ENCODE measurements at places on chromosomes 11 and 22.
A peak's percentile ranks its signal among the peaks of the same experiment; 100 is the strongest.

DNA sequence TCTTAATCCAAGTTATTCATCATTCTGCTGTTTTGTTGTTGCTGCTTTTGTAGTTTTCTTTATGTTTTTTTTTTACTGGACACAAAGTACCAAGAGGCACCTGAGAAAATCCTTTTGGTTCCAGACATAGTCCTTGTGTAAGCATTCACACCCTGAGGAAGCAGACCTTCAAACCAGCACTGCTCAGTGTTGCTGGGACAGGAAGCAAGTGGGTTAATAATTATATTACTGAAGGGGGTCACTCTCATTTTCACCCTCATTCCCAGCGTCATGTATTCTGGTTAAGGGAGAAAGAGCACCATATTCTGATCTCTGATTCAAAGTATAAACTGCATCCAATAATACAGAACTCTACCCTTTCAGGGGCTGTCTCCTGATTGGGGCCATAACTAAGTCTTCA, 5.9 kb upstream of the ALKBH3 start:
- no peak for DNase-seq

- peak; percentile 23 for DNase-seq
Observed at GRCh38 chr11:86497310-86497709, 122.6 kb downstream of the CCDC81 start.

DNA sequence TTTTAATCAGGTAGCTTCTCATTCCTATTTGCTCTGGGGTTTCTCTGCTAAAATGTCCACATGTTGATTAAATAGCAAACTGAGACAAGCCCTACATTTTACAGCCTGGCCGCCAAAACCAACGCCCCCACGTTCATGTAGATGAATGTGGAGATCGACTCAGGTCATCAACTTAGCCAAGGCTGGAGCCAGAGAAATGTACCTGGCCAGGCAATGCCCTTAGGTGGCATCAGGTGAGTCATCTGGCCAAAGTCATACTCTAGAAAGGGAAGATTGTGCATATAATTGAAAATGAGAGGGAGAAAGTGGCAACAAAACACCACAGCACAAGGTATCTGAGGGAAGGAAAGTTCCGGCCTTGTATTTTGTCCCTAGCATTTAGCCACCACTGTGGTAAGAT, 37.1 kb upstream of the CCDC89 start:
- DNase-seq = no peak

DNA sequence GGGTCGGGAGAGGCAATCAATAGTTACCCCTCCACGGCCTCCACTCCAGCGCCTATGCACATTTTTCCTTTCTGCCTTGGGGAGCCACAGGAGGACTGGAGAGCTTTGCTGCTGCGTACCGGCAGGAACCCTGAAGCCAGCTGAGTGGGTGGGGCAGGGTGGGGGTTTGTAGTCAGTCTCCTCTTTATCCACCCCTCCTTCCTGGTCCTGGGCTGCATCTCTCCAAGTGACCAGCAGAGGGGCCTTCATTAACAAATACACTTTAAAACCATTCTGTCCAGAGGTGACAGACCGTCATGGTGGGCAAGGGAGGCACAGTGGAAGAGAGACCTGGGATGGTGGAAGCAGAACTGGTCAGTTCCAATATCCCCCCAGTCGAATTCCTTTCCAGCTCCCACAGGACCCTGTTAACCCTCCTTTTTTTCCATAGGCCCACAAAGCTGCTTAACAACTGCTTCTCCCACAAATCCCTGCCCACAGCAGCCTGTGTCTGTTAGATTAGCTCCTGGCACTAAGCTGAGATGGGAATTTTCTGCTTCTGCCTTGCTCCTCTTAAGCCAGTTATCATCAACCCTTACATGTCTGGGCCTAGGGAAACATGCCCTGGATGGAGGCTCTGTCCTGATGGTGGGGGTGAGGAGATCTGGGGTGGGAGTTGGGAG, 3.9 kb upstream of the ABCG4 start:
- DNase-seq = peak; percentile 86

GRCh38 chr11:17766590-17766989, 32.0 kb downstream of the KCNC1 start:
- DNase-seq = no peak

DNA sequence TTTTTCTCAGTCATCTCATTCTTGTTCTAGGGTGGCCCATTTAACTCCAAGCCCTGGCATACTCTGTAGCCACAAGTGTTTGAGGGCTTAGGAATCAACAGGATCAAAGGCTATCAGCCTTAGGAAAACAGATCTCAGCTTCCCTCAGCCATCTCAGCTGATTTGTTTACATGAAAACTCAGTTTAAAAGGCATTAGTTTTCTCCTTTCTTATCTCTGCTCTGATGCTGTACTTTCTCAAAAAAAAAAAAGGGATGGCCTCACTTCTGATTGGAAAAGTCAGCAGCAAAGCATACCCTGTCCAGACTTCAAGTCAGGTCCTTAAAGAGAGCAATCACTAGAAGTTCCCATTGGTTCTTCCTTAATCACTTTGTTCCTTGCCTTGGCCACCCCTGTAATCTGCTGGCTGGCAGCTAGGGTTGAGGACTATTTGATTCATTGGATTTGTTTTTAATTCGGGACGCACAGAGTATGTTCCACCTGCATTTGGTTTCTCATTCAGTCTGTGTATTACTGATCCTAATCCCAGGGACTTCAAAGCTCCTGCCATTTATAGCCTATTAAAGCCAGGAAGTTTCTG, 102.8 kb downstream of the EXT2 start:
- no peak for DNase-seq

DNA sequence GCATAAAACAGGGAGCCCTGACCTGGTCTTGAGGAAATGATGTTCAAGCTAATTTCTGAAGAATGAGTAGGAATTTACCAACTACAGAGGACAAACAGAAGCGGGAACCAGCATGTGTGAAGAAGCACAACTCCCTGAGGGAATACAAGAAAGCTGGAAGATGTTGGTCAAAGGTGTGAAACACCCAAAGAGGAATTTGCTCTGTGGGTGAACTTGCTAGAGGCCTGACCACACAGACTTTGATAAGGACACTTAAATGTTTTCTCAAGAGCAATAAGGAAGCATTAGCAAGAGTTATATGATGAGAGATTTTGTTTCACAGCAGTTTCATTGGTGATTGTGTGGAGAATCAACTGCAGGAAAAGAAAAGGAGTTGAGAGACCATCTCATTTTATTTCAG, 17.6 kb downstream of the SLC5A12 start:
- DNase-seq = no peak

- DNase-seq = no peak
Observed at GRCh38 chr11:41289408-41289807, 170.0 kb downstream of the LRRC4C start.

GRCh38 chr11:108726077-108726800, 61.4 kb downstream of the DDX10 start:
- no peak for DNase-seq

- peak; percentile 96 for DNase-seq
Observed at GRCh38 chr22:37674951-37675929, at the start of gene LGALS1. TSS of gene LGALS1 (plus strand) at chr22:37675636. CDS start at chr22:37675703, 67 bp downstream.

DNA sequence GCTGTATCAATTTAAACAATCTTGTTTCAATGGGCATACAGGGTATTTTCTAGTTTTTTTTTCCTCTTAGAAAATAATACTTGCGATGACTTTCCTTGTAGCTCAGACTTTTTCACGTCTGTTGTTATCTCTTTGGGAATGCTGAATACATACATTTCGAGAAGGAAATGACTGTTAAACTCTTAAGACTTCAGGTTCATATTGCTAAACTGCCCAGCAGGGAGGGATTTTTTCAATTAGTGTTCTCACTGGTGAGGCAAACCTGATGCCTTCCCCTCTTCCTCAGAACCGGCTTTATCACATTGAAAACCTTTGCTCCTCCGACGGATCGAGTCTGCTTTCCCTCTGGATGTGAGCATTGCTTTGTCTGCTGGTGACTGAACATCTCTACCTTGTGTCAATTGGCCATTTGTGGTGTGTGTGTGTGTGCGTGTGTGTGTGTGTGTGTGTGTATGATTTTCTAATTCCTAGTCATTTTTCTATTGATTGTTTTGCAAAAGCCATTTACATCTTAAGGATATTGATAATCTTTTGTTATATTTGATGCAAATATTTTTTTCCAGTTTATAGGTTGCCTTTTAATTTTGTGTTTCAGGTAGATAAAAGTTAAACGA, 6.6 kb downstream of the NEAT1 start:
- DNase-seq = peak; percentile 3

- no peak for DNase-seq
Observed at GRCh38 chr22:35208003-35208402, 49.3 kb upstream of the HMGXB4 start.

- DNase-seq = peak; percentile 69
Observed at GRCh38 chr22:31075961-31076360, 5.2 kb upstream of the SMTN start.

DNA sequence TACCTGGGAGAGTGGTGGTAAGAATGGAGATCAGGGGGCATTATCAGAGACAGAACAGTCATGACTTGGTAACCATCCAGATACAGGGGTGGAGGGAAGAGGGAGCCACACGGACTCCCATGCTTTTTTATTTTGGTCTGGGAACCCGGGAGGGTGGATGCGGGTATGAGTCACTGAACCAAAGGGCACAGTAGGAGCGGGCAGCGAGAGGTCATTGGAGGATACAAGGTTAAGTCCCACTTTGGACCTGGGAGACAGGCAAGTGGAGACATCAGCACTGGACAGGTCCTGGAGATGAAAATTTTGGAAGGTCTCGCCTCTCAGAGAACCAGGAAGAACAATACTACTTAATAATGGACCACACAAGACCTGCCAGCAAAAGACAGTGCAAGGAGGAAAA, 6.7 kb downstream of the HDHD5 start:
- DNase-seq = no peak

- DNase-seq = no peak
Observed at GRCh38 chr22:20646906-20647305, 127.0 kb upstream of the SERPIND1 start.

DNA sequence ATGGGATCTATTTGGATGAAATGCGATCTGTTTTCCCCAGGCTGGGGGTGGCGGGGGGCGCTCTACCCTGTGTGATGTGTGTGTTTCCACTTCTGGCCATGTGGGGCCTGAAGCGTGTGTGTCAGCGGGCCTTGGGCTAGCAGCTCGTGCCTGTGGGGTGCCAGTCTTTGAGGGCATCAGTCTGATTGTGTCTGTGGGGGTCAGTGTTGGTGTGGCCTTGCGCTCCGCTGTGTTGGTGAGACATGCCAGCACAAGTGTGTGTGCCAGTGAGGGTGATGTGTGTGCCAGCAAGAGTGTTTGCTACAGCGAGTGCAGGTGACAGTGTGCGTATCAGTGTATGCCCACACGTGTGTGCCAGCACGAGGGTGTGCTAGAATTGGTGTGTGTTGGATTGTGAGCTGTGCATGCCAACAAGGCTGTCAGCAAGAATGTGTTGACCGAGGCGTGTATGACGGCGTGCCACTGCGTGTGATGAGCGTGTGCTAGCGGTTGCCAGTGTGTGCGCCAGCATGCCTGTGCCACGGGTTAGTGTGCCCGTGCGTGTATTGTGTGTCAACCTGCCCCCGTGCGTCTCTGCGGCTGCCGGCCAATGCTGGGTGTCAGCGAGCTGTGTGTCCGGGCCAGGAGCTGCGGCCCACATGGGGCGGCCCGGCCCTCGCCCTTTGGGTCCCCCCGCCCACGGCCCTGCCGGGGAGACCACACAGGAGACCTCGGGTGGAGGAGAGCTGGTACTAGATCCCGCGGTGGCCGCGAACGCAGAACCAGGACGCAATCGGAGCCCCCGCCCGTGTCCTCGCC, 519 bp downstream of the ARRB1 start:
- DNase-seq = peak; percentile 36

GRCh38 chr22:31526270-31526669, 29.9 kb downstream of the SFI1 start:
- no peak for DNase-seq

GRCh38 chr22:16834971-16835370, 9.8 kb upstream of the XKR3 start:
- no peak for DNase-seq

GRCh38 chr11:65792456-65792855, 5.6 kb downstream of the OVOL1 start:
- no peak for DNase-seq

- DNase-seq = no peak
Observed at GRCh38 chr11:126391286-126391954, 35.9 kb downstream of the ST3GAL4 start.

- no peak for DNase-seq
Observed at GRCh38 chr11:47212938-47213337, 1.8 kb upstream of the DDB2 start.

DNA sequence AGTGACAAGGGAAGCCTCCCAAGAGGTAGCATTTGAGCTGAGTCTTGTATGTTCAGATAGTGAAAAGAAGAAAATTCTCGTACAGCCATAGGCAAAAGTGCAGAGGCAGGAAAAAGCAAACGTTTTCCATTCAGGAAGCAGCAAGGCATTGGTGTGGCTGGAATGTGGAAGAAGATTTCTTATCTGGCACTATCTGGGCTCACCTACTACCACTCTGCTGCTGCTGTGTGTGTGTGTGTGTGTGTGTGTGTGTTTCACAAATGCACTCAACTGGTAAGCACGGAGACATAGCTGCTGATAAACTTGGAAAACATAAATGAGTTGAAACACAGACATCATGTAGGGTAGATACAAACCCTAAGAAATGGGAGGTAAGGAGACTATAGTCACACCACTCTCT, 92.8 kb upstream of the ARHGAP42 start:
- DNase-seq = no peak

DNA sequence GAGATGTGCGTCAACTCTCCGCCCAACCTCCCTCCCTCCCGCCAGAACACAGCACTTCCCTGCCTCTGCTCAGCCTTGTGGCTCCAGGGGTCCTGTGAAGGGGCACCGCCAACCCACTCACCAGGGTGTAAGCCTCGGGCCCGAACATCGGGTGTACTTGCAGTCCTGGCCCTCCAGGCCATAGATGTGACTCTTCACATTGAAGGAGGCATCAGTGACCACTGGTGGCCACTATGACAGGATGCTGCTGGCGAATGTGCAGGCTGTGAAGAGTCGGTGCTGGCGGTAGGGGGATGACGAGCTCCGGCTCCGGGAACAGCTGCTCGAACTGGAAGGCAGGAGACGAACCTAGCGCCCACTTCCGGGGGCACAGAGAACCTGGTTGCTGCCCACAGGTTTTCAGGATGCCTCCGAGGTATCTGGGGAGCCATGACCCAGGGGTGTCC, 97.4 kb downstream of the MED15 start:
- no peak for DNase-seq

- no peak for DNase-seq
Observed at GRCh38 chr11:58354727-58355126, 4.1 kb downstream of the OR5B17 start.

GRCh38 chr11:130315354-130315970, 745 bp upstream of the ZBTB44 start:
- no peak for DNase-seq

DNA sequence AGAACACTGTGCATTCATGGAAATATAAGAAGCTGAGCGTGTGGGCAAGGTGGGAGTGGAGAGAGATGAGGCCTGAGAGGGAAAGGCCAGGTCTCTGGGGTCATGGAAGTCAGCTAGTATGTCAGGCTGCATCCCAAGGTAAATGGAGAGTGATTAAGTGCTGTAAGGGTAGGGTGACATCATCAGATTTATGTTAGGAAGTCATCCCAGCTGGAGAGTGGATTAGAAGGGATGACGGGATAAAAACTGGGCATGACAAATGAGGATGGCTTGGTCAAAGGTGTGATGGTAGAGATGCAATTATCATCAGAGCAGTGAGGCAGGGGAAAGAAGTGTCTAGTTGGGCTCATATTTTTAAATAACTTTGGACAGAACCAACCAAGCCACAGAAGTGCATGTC, 3.5 kb upstream of the ENDOD1 start:
- DNase-seq = no peak
